ENCODE measurements at places on chromosomes 4 and X.
A peak's percentile ranks its signal among the peaks of the same experiment; 100 is the strongest.

- H3K36me3 ChIP-seq: no peaks in the 10 kb centered on the region
- H3K27me3 ChIP-seq: peaks cover 6% of the 10 kb centered on the region
- H3K27ac ChIP-seq: no peak overlapping the region
- no peak overlapping the region for H3K4me3 ChIP-seq
- H3K4me1 ChIP-seq: no peaks in the 10 kb centered on the region
These were observed 61.3 kb downstream of the ENPP6 start for GRCh38 chr4:184156163-184156920.

GRCh38 chr4:177051473-177052060 lies 258.1 kb upstream of the NEIL3 start:
- DNase-seq: peak; percentile 8
- no peaks in the 10 kb centered on the region for H3K27me3 ChIP-seq
- H3K4me3 ChIP-seq: no peak overlapping the region
- no peaks in the 10 kb centered on the region for H3K36me3 ChIP-seq
- no peaks in the 10 kb centered on the region for H3K4me1 ChIP-seq

GRCh38 chr4:173167758-173168395 lies 734 bp upstream of the GALNT7 start:
- no peaks in the 10 kb centered on the region for H3K27me3 ChIP-seq
- H3K4me3 ChIP-seq: peak overlapping the region; percentile 93
- no peaks in the 10 kb centered on the region for H3K36me3 ChIP-seq
- peak overlapping the region; percentile 45 for H3K27ac ChIP-seq
- peaks cover 24% of the 10 kb centered on the region for H3K4me1 ChIP-seq

DNA sequence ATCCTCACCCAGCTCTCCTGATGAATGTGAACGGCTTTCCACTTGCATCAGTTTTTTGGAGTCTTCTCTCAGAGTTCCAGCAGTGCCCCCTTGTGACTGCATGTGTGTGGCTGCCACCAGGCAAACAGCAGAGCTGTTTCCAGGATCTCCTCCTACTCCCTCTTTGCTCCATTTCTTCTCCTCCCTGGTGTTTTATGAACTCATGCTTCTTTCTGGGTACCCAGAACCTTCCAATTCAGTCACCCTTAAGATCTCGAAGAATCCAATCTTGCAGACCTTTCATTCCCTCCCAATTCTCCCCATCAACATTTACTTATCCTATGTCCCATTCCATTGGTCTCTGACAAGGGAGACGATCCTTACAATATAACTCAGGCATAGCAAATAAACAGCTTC lies 6.8 kb upstream of the TCEANC start:
- H3K36me3 ChIP-seq: no peaks in the 10 kb centered on the region
- H3K27me3 ChIP-seq: peaks cover 15% of the 10 kb centered on the region
- H3K4me1 ChIP-seq: no peaks in the 10 kb centered on the region
- peak; percentile 11 for DNase-seq
- no peak overlapping the region for H3K4me3 ChIP-seq

GRCh38 chr4:177227636-177228035 lies 82.0 kb upstream of the NEIL3 start:
- no peak overlapping the region for H3K4me3 ChIP-seq
- no peak overlapping the region for H3K27ac ChIP-seq
- DNase-seq: no peak
- H3K27me3 ChIP-seq: no peaks in the 10 kb centered on the region
- H3K4me1 ChIP-seq: no peaks in the 10 kb centered on the region

- no peaks in the 10 kb centered on the region for H3K36me3 ChIP-seq
- no peak overlapping the region for H3K27ac ChIP-seq
- no peaks in the 10 kb centered on the region for H3K4me1 ChIP-seq
- H3K27me3 ChIP-seq: peaks cover 5% of the 10 kb centered on the region
- no peak overlapping the region for H3K4me3 ChIP-seq
These were observed 2.9 kb downstream of the EDA start for GRCh38 chrX:69618803-69619202.

DNA sequence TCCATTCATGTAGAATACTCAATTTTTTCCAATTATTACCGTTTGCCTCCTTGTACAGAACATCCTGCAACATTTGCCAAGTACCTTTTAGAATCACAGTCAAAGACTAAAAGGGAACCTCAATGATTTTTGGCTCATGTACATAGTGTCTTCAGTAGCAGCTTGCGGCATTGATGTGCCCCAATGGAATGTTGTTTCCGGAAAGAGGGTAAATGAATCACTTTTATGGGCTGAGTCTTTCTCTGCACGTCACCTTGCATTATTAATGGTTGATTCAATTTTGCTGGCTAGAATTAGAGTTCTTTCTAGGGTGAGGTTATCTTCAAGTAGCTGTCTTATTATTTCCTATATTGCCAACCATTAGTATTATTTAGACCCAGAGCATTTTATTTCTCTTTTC lies 116.9 kb upstream of the GABRA2 start:
- no peaks in the 10 kb centered on the region for H3K4me1 ChIP-seq
- H3K4me3 ChIP-seq: no peak overlapping the region
- H3K27me3 ChIP-seq: no peaks in the 10 kb centered on the region
- DNase-seq: no peak
- H3K36me3 ChIP-seq: no peaks in the 10 kb centered on the region

DNA sequence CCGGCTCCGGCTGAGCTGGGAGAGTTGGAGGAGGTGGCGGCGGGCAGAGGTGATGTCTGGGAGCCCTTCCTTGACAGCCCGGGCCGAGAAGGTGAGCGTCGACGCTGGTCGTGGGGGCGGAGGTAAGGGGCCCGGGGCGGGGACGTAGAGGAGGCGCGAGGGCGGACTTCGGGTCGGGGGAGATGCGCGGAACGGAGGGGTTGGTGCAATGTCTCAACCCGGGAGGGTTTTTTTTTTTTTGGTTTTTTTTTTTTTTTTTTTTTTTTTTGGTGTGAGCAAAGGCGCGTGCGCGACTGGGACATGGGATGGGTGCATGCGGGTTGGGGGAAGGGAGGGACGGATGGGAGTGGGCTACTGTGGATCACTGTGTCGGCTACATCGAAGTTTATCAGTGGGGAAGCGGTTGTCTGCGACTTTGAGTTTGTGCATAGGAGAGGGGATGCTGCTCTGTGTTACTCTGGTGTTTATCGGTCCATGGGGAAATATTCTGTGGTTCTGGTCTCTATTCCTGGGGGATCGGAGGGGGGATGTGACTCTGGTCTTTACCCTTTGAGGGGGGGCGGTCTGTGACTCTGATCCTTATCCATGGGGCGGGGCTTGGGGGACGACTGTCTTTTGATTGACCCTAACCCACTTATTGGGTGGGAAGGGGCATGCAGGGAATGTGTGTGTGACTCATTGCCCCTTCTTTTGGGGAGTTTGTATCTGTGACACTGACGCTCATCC lies 537 bp downstream of the RBM10 start:
- H3K36me3 ChIP-seq: no peaks in the 10 kb centered on the region
- peak overlapping the region; percentile 95 for H3K27ac ChIP-seq
- no peaks in the 10 kb centered on the region for H3K27me3 ChIP-seq
- peaks cover 32% of the 10 kb centered on the region for H3K4me1 ChIP-seq
- DNase-seq: no peak

DNA sequence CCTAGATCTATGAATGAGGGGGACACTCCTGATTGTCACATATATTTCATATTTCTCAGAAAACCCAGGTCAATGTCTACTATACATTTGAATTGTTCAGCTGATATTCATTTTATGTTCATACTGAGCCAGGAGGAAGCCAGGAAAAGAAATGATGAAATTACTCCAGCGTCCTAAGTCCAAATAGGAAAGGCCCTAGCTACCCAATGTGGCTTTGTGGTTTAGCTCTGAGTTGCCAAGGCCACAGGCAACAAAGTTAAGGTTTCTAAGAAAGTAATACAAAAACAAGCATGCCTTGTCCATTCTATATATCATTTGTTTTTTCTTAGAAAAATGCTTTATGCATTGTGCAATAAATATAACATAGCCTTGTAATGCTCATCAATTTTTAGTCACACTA lies 4.5 kb upstream of the CSN2 start:
- no peak overlapping the region for H3K4me3 ChIP-seq
- no peaks in the 10 kb centered on the region for H3K27me3 ChIP-seq
- DNase-seq: no peak

GRCh38 chrX:85365370-85365995 lies 14.0 kb downstream of the POF1B start:
- H3K27ac ChIP-seq: no peak overlapping the region
- no peaks in the 10 kb centered on the region for H3K4me1 ChIP-seq
- H3K36me3 ChIP-seq: no peaks in the 10 kb centered on the region
- no peak for DNase-seq
- no peaks in the 10 kb centered on the region for H3K27me3 ChIP-seq

DNA sequence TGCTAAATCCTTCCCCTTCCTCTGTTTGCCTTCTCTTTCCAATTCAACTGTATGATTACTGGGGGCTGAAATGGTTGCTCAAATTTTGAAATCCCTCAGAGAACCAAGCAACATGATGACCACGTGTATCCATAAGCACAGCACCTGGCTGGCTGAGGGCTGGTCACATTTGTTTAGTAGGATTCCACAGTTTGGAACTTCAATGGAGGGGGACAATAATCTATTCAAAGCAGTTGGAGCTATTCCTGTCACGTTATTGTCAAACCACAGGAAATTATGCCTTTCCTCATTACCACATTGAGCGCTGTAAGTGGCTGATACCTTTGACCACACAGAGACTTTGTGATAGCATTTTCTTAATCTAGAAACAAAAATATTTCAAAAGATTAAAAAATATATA lies 7.0 kb downstream of the TMSB4X start:
- DNase-seq: no peak
- peaks cover 71% of the 10 kb centered on the region for H3K4me1 ChIP-seq
- H3K4me3 ChIP-seq: no peak overlapping the region
- H3K27me3 ChIP-seq: peaks cover 7% of the 10 kb centered on the region
- no peak overlapping the region for H3K27ac ChIP-seq

- no peak overlapping the region for H3K4me3 ChIP-seq
- no peaks in the 10 kb centered on the region for H3K36me3 ChIP-seq
- H3K27ac ChIP-seq: no peak overlapping the region
- DNase-seq: no peak
These were observed 208.8 kb upstream of the VEGFC start for GRCh38 chr4:177001271-177002175.

DNA sequence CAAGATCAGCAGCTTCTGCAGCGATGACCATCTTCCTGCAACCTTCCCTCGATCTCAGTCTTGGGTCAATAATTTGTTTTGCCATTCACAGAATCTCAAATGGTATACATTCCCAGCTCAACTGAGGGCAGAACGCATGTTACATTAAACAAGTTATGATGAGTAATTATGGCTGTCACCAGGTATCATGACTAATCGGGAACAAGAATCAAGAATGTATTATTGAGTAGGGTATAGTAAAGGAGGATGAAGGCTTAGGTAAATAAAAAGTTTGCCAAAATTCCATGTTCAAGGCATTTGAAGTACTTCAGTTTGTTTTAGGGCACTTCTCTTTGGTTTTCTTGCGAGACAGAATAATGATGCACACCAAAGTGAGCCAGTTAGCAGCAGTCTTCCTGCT lies 194.1 kb downstream of the SH2D1A start:
- H3K27ac ChIP-seq: no peak overlapping the region
- H3K4me3 ChIP-seq: no peak overlapping the region
- no peaks in the 10 kb centered on the region for H3K27me3 ChIP-seq

GRCh38 chr4:167419468-167420140 lies 185.3 kb upstream of the SPOCK3 start:
- DNase-seq: no peak
- H3K4me1 ChIP-seq: no peaks in the 10 kb centered on the region
- H3K36me3 ChIP-seq: no peaks in the 10 kb centered on the region
- H3K4me3 ChIP-seq: no peak overlapping the region

DNA sequence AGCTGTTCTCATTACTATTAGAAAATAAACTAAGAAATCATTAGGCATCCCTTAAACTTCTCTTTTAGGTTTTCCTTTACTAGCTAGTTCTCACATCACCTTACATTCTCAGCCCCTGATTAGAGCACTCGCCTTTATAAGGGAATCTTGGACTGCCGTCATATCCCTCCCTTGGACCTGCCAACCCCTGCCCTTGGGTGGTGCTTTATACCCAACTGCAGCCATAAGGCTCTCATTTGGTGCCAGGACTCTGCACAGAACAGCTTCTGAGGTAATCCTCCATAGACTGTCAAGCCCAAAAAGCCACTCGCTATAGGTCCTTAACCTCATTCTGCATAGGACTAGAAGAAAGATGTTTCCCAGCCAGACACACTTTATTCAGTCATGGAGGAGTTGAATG lies 67.5 kb downstream of the NHSL2 start:
- H3K4me3 ChIP-seq: no peak overlapping the region
- no peaks in the 10 kb centered on the region for H3K27me3 ChIP-seq
- no peak overlapping the region for H3K27ac ChIP-seq
- H3K36me3 ChIP-seq: no peaks in the 10 kb centered on the region
- no peaks in the 10 kb centered on the region for H3K4me1 ChIP-seq

- no peaks in the 10 kb centered on the region for H3K36me3 ChIP-seq
- H3K27ac ChIP-seq: no peak overlapping the region
- H3K4me3 ChIP-seq: no peak overlapping the region
- no peaks in the 10 kb centered on the region for H3K27me3 ChIP-seq
- no peak for DNase-seq
These were observed 1293.6 kb upstream of the TENM3 start for GRCh38 chr4:180949424-180950213.

DNA sequence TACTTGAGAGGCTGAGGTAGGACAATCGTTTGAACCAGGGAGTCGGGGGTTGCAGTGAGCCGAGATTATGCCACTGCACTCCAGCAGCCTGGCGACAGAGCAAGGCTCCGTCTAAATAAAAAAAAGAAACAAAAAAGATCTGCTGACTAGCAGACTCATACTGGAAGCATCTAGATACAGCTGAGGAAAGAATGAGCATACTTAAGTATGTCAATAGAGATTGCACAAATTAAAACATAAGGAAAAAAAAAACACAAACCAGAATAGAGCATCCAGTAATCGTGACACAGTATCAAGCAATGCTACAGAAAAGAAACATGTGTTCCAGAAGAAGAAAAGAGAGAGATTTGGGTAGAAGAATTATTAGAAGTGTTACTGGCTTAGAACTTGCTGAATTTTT lies 105.5 kb upstream of the SPOCK3 start:
- H3K27ac ChIP-seq: no peak overlapping the region
- H3K4me3 ChIP-seq: no peak overlapping the region

GRCh38 chr4:120733968-120734367 lies 188.6 kb downstream of the PRDM5 start:
- DNase-seq: no peak
- no peaks in the 10 kb centered on the region for H3K4me1 ChIP-seq
- no peak overlapping the region for H3K4me3 ChIP-seq
- no peaks in the 10 kb centered on the region for H3K27me3 ChIP-seq
- H3K36me3 ChIP-seq: no peaks in the 10 kb centered on the region

All from B cell (primary cell).